Activated CD8-positive, alpha-beta T cell treated with anti-CD3 and anti-CD28 coated beads, Interleukin-2, amount 10 ng/mL, durations not matched to agents 7 days and 5 days (primary cell): ENCODE measurements at places on chromosomes 13 and 19. TPM values are rescaled to one million over a fixed set of nuclear protein-coding genes. Genes with fewer than 3 reads are reported as not detected.

ZNF429 gene
- 14.0 TPM for total RNA-seq

- no peak for DNase-seq
Observed at GRCh38 chr13:96650301-96650886, 343.9 kb downstream of the OXGR1 start.

DNA sequence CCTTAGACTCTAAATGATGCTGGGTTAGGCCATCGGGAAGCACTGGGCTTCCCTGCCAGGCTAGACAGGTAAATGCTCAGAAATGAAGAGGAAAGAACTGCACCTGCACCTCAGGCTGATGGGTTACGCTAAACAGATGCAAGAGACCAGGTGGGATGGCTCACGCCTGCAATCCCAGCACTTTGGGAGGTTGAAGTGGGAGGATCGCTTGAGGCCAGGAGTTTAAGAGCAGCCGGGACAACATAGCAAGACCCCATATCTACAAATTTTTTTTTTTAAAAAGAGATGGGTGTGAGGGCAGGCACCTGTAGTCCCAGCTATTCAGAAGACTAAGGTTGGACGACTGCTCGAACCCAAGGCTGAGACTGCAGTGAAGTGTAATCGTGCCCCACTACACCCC, 634.7 kb downstream of the UQCRFS1 start:
- no peak for DNase-seq

DNA sequence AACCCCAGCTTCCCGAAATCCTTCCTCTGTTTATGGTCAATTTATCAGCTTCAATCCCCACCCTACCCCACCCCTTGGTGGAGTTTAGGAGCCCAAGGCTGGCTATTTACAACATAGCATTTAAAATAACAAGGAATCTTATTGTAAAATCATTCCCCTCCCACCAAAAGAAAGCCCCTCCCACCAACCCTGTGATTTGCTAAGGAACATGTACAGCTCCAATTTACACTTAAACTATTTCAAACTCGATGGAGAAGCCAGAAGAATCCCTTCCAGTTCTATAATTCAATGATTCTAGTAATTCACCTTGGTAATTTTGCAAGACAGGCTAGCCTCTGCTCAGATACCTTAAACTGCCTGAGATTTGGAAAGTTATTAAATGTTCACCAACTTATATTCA, 3.0 kb downstream of the LATS2 start:
- no peak for DNase-seq

GRCh38 chr13:91722267-91722884, 324.0 kb downstream of the GPC5 start:
- no peak for DNase-seq
